ENCODE measurements at places on chromosomes 3 and 15.

DNA sequence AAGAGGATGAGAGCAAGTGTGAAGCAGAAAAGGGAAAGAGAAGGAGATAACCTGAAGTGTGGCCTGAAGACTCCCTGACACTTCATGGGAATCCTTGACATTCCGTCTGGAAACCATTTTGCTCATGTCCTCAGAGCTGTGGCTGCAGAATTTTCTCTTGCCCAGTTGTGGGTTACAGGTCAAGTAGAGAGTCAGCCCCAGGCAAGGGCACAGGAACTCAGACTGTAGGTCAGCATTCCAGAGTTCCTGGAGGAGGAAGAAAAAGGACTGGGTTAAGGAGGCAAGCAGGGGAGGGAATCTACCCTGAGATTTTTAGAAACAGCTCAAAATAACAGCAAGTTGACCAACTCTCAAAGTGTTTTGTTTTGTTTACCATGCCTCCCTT is 4.1 kb upstream of the THSD4 start:
- DNase-seq: no peak

GRCh38 chr3:195899701-195900435 is 8.5 kb downstream of the TNK2 start:
- DNase-seq: no peak

- DNase-seq: no peak
These were observed 71.0 kb upstream of the MDFIC2 start for GRCh38 chr3:70383360-70383831.

DNA sequence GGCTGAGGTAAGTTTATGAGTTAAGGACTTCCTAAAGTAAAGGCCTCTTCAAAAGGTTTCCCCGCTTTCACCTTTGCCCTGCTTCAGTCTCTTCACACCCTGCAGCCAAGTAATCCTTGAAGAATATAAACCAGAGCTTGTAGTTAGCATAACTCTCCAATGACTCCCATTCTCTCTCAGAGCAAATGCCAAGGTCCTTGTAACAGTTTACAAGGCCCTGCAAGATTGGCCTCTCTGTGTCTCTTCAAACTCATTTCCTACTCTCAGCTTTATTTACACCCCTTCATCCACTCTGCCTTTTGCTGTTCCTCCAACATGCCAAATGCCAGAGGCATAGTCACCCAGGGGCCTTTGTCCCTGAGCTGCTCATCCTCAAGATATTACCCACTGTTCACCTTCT is 60.5 kb upstream of the MME start:
- no peak for DNase-seq

GRCh38 chr3:55416331-55416821 is 70.7 kb downstream of the WNT5A start:
- peak; percentile 75 for DNase-seq

DNA sequence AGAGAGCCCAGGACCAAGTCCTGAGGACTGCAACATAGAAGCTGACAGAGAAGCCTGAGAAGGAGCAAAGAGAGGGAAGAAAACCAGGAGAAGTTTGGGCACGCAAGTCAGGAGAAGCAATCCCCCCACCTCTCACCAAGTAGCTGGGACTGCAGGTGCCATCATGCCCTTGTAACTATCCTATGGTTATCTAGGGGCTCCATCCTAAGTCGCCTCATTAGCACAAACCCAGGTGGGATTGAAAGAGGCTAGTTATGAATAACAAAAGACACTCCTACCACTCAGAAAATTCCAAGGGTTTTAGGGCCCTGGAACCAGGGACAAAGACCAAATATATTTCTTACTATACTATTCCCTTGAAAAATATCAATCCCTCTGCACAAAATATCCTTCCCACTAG is 53.5 kb downstream of the CCR4 start:
- no peak for DNase-seq

DNA sequence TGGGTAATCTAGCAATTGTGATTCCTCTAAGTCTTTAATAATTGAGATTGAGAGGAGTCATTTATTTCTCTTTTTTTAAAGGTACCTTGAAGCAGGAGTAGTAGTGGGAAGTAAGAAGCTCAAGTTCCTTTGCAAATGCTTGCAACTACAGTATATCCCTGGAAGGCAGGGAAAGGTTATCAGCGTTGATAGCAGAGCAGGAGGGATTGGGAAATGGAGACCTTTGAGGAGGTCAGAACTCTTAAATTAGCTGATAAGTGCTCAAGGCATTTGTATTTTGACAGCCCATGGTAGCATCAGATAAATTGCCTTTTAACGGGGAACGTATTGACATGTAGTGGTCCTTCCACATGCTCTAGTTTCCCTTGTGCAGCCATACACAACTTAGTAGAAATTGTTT is 47.7 kb downstream of the MEF2A start:
- DNase-seq: no peak

- DNase-seq: no peak
These were observed 69.4 kb downstream of the OSBPL10 start for GRCh38 chr3:31911643-31912042.

DNA sequence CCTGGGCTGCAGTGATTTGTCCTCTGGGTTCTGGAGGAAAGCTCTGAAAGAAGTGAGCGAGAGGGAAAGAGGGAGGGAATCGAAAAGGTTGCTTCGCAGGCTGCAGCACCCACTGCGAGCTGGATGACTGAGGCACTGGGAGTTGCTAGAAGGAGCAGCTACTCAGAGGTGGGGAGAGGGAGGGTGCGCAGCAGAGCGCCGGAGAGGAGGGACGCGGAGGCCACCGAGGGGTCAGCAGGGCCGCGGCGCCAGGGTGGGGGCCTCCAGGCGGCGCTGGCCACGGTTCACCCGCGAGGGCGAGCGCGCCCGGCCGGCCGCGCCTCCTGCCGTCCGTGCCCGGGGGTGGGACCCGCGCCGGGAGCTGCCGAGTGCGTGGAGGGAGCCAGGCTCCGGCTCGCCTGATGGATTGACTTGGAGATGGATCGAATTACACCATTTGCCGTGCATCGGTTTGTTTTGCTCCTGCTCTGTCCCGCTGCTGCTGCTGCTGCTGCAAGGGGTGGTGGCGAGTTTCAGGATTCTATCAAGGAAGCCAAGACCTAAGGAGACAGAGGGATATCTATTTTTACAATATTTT is at the start of gene SEMA6D:
TSS of gene SEMA6D (plus strand) at position 470 of the 577 bp plus-strand sequence. CDS start 42,294 bp downstream, outside the sequence.
- peak; percentile 80 for DNase-seq

- DNase-seq: no peak
These were observed 370.6 kb downstream of the GBE1 start for GRCh38 chr3:81390796-81391195.
